ENCODE measurements at places on chromosomes 13 and 19. TPM values are rescaled to one million over a fixed set of nuclear protein-coding genes. Genes with fewer than 3 reads are reported as not detected.
A peak's percentile ranks its signal among the peaks of the same experiment; 100 is the strongest.

GRCh38 chr13:114005206-114005724 lies 31.4 kb upstream of the C13orf46 start:
- peak; percentile 61 for DNase-seq

GRCh38 chr13:93023929-93024328 lies 202.7 kb upstream of the GPC6 start:
- no peak for DNase-seq

- DNase-seq: peak; percentile 64
Observed at GRCh38 chr13:80716610-80717081, 375.7 kb upstream of the SPRY2 start.

- no peak for DNase-seq
Observed at GRCh38 chr13:84648069-84648640, 765.9 kb upstream of the SLITRK1 start.

DNA sequence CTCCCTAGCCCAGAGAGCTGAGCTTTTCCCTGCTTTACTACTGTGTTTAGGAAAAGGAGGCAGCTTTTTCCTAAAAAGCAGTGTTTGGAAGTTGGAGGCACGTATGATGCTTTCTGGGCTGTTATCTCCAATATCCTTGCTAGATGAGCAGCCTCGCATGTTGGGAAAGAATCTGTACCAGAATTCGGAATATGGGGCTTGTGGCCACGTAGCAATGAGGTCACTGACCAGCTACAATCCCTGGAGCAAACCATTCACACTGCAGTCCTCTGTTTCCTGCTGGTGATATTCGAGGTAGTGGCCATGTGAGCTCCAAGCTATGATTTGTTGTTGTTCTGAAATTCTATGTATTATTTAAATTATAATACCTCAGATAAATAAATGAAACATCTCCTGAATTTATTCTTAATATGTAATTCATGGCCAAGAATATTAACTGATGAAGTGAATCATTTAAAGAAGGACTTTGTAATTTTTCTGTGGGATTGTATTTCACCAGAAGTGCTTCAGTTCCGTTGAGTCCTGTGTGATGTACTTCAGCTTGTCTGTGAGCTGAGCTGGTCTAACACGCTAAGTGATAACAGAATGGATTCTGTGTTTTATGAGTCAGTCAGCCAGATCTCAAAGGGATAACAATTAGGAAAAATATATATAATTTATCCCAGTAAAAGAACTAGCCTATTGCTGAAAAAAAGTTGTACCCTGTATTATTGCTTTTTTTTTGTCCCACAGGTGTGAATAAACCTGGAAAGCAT lies 319.5 kb downstream of the SHISA2 start:
- no peak for DNase-seq

FXYD7 gene
- total RNA-seq: not detected

DNA sequence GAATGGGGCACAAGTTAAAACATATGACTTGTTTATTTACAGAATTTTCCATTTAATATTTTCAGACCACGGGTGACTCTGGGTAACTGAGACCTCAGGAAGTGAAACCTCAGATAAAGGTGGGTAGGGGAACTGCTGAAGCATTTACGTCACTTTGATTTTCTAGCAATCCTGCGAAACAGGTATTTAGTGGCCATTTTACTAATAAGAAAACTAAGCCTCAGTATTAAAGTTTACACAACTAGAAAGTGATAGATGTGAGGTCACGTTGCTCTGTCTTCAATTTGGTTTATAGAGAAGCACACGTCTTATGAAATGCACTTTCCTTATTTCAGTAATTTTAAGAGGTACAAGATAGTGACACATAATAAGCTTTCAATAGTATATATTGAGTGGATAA lies 402.8 kb downstream of the FGF9 start:
- no peak for DNase-seq

DNA sequence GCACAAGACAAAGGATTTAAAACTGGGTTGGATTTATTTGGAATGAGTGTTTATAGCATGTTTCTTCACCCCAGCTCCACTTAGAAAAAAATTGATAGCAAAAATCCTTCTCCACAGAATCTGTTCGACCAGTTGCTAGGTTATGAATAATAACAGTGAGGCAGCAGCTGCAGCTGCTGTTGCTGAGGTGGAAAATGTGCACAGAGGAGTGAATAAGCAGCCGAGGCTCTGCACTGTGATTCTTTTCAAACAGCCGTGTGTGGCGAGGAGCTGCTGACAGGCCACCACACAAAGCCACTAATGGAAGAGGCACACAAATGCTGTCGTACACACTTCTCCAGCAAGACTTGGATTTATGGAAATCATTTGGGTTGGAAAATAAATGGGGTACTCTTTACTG lies 6.4 kb upstream of the RASL11A start:
- DNase-seq: no peak

Measured in sigmoid colon (tissue), 7 donors.